ENCODE measurements at places on chromosomes 2 and 18. TPM values are rescaled to one million over a fixed set of nuclear protein-coding genes. Genes with fewer than 3 reads are reported as not detected.

Gene CNDP1
- 0.75 TPM for polyA plus RNA-seq

Gene SPP2
- polyA plus RNA-seq = not detected

GRCh38 chr2:144449028-144449406 is 70.9 kb downstream of the ZEB2 start:
- no peak for DNase-seq

- no peak for DNase-seq
These were observed 32.4 kb downstream of the FIGN start for GRCh38 chr2:163703386-163703785.

DNA sequence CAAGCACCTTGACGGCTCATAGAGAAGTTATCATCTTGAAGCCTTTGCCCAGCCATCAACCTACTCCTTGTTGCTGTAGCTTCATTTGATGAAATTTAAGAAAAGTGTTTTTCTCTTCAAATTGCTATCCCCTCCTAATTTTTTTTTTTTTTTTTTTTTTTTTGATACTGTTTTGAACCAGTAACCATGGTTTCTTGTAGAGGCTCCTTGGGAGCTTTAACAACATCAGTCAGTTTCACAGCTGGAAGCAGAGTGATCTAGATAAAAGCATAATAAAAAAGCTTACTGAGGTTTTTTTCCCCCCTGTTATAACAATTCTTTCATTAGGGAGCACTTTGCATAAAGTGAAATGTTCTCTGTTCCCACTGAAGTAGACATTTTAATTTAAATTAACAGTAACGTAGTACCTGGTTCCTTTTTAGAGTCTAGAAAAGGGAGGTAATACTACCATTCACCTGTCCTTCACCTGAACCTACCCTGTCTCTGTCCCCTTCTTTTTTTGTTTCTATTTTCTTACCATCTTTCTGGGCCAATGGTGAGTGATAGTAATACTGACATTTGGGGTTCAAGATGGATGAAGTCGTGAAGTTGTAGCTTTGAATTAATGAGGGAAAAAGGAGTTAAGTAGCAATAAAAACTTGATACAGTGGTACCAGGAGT is 101.5 kb downstream of the NCOA1 start:
- DNase-seq = no peak

Measured in right renal cortex interstitium (tissue), 3 donors.